ENCODE measurements at places on chromosomes 2 and 18.
A peak's percentile ranks its signal among the peaks of the same experiment; 100 is the strongest.

DNA sequence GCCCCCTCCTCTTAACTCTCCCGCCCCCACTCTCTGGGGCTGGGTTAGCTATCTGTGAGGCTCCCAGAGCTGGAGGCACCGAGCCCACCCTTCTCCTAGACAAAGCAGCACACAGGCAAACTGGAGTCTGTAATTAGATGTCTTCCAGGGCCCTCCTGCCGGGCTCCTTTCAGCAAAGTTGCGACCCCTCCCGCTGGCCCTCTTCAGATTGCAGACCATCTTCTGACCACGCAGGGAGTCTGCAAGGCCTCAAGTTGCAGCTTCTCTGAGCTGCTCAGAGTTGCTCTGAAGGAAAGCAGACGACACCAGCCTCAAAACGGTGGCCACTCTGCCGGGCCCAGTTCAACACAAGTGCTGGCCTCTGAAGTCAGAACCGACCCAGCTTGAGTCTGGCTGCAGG lies 228.4 kb upstream of the COPS8 start:
- DNase-seq = no peak

- DNase-seq = no peak
These were observed at the start of gene ZNF804A for GRCh38 chr2:184598316-184599053. Gene ZNF804A (plus strand): TSS chr2:184598529. CDS start chr2:184598960, 431 bp downstream.

DNA sequence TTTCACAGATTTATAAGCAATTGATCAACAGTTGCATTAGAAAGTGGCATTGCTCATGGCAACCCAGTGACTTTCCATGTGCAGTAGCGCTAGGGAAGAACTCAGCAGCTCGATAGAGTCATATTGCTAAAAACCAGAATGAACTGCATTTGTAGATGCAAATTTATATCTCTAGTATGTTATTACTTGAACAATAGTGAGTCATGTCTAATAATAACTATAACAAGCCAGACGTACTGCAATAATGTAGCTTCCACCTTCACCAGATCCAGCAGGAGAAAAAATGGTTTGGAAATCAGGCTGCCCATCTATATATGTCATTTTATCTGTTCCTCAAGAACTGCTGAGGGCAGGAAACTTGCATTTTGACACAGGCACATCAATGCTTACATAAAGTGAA lies 66.5 kb upstream of the FIGN start:
- DNase-seq = no peak

GRCh38 chr18:77650799-77651385 lies 401.2 kb downstream of the GALR1 start:
- DNase-seq = peak; percentile 23

- no peak for DNase-seq
These were observed 16.3 kb upstream of the GPR39 start for GRCh38 chr2:132400169-132400900.

DNA sequence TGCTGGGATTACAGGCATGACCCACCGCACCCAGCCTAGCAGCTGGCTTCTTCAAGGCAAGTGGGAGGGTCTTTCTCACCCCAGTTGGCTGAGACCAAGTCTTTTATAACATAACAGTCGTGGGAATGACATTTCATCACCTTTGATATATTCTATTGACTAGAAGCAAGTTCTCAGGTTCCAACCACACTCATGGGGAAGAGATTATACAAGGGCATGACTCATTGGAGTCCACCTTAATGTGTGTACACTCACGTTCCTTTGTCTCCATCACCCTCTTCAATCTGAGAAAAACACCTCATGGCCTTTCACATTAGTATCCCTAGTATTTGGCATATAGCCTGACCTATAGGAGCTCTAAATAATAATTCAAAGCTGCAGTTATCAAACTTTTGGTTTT lies 2.8 kb upstream of the BBS5 start:
- DNase-seq = no peak

DNA sequence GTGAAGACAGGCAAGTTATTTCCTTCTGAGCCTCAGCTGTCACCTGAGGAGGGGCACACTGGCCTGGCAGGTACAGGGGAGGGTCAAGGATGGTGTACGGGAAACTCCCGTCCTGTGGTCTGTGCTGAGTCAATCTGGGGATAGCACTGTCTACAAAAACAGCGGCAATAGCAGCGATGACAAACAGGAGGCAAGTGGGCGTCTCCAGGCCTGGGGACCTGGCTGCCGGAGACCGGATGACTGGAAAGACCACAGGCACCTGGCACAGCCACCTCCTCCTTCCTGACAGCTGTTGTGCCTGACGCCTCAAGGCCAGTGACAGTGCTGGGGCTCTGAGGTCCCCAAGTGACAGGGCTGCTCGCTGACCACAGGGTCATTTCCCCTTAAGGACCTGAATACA lies 202.1 kb upstream of the HS6ST1 start:
- DNase-seq = no peak

- no peak for DNase-seq
These were observed 533.4 kb upstream of the ID2 start for GRCh38 chr2:8148260-8149006.

DNA sequence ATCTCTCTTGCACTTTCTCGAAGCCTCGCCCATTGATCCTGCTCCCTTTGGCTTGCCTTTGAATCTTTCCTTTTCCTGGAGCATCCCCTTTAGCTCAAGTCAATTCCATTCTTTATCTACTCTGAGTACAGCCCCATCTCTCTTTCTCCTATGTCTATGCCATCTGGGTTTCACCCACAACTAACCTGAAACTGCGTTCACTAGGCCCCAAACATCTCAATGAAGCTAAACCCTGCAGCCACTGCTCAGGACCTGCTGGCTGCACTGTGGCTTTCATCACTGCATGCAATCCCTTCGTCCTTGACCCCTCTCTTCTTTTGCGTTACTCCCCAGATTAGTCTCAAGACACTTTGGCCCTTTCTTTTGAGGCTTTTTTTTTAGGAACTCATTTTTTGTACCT lies 81.6 kb upstream of the CYRIA start:
- no peak for DNase-seq

DNA sequence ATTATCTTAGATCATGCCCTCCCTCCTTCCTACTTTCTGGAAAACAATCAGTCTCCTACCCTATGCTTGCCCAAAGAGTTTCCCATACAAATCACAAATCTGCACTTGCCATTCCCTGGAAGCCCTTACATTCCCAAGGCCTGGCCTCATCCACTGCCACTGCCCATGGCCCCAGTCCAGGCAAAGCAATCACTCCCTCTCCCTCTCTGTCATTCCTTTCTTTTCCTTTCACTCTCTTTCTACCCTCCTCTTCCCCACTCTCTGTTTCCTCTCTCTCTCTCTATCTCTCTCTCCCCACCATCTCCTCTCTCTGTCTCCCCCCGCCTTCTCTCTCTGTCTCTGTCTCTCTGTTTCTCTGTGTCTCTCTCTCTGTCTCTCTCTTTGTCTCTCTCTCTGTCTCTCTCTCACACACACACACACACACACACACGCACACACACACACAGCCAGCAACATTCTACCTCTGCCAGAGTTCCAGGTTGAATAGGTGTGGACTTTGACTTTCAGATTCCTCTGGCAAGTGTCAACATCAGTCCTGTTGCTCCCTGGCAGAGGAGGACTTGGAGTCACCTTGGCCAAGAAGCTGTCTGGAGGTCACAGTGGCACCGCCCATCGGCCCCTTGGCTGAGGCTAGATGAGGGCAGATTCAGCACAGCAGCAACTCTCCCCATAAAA lies 43.7 kb upstream of the NAT8 start:
- DNase-seq = no peak

GRCh38 chr2:231415029-231415428 lies 19.5 kb downstream of the B3GNT7 start:
- DNase-seq = no peak

- DNase-seq = no peak
These were observed 144.3 kb downstream of the MCFD2 start for GRCh38 chr2:46771309-46771708.

GRCh38 chr2:96185516-96185915 lies 23.1 kb downstream of the STARD7 start:
- no peak for DNase-seq

- DNase-seq = no peak
These were observed 447 bp downstream of the RETSAT start for GRCh38 chr2:85353876-85354285.

DNA sequence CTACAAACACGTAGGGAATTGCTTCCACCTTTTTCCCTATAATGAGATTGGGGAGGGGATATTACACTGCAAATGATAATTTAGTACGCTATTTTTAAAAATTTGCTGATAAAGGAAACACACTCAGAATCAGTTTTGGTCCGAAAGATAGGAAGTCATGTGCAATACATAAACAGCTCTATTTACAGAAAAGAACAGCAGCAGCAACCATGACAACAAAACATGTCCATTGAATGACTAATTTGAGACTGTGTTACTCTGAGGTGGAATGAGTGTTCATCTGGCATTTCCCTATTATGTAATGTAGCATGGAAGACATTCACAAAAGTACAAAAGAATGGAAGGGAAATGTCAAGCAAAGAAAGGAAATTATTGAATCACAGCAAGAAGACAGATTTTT lies 337.2 kb downstream of the NBAS start:
- no peak for DNase-seq

All from NCI-H1436 treated with DMSO at 0.1 percent for 48 hours (cell line).